ENCODE measurements at places on chromosomes 16 and 17.

DNA sequence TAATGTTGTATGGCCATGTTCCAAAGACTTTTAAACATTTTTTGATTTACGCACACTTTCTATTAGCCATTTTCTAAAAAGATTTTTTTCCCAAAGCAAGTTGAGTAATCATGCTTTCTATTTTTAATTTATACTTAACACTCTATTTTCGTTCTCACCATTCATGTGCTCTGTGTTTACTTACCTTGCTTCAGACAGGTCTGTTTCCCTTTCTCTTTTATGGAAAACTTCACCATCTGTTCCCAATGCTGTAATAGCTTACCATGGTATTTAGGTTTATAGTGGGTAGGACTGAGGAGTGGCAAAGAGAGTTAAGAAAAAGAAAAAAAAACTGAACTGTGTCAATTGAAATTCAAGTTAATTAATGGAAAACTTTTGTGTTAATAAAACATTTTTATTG is 37.5 kb upstream of the KCNJ16 start:
- no peak for DNase-seq

GRCh38 chr16:78278056-78278450 is 178.6 kb downstream of the WWOX start:
- DNase-seq = no peak

- peak; percentile 18 for DNase-seq
Measured at GRCh38 chr17:7644775-7645174, 6.0 kb upstream of the ATP1B2 start.

- DNase-seq = no peak
Measured at GRCh38 chr17:72434991-72435618, 314.3 kb downstream of the SOX9 start.

DNA sequence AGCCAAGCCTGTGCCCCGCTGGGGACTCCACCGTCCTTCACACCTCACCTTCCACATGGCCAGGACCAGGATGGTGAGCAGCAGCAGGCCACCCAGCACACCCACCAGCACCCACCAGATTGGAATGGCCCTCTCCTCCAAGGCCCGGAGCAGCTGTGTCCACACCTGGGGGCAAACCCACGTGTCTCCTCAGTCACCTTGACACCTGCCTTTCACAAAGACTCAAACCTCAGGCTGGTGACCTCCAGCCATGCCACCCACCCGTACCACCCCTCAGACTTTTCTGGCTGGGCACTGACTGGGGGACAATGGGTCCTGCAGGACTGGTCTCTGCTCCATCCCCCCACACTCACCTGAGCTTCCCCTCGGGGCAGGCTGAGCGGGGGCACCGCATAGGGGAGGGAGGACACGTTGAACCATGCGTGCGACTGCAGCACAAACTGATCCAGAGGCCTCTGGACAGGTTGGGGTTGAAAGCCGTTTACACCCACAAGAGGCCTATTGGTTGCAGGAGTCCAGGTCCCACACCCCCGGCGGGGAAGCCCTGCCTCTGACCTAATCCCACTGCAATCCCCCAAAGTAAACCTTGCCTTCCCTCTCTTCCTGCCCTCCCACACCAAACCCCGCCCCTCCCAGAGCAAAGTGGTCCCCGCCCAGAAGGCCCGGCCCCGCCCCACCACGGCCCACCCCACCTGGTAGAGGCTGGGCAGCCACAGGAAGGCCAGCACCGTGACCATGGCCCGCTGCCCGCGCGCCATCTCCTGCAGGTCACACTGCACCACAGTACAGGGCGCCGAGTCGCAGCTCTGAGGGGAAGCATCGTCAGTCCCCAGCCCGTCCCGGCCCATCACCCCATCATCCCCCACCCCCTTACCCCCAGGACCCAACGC is 10.9 kb upstream of the FAM171A2 start:
- no peak for DNase-seq

DNA sequence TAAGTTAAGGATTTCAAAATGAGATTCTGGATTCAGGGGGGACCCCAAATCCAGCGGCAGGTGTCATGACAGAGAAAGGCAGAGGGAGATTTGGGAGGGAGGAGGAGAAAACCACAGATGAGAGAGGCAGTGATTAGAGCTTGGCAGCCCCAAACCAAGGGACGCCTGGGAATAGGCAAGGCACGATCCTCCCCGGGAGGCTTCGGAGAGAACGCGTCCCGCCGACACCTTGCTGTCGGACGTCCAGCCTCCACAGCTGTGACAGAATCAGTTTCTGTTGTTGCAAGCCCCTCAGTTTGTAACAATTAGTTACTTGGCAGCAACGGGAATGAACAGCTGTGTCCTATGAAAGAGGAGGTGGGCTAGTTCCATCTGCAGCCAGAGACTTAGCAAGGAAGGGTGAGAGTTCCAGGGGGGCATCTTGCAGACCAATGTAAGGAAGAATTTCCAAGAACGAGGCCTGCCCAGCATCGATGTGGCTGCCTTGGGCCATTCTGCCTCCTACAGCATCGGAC is 110.7 kb upstream of the SDK2 start:
- DNase-seq = no peak

DNA sequence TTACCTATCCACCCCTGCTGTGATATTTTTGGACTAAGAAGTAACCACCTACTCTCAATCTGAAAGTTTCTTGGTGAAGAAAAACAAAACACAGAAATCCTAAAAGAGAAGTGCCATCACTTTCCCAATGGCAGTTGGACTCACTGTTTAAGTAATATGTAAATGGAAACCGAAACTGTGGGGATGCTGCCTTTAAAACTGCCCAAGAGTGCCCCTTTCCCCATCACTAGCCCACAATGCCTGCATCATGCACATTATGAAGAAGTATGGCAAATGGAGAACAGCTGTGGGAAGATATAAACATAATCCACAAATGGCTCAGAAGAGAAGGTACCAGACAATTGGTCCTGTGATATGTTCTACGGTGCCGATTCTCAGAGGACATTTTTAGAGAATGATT is 33.5 kb upstream of the SLC6A2 start:
- no peak for DNase-seq

DNA sequence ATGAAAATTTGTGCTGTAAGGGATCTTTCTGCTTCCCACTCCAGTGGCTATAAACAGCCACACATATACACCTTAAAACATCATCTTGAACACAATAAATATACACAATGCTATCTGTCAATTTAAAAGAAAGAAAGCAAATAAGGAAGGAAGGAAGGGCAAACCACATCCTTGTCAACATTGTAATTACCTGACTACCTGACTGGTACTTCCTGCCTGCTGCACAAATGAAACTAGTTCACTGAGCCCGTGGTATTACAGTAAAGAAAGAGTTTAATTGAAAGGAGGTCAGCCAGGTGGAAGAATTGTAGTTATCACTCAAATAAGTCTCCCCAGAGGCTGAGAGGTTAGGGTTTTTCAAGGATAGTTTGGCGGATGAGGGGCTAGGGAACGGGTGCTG is 344.4 kb upstream of the ASIC2 start:
- no peak for DNase-seq

DNA sequence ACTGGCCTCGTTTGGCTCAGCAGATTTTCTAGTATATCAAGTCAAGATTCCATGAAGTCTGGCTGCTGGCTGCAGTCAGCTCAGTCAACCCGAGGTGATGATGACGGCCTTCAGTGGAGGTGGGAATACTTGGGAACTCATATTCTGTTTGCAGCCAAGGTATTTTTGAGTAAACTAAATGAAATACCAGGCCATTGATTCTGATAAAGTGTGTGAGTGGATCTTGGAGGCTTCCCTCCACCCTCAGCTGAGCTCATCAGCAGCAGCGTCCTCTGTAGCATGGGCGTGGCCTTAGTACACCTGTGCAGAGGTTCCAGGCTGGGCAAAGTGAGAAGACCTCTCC is 22.0 kb upstream of the TACO1 start:
- no peak for DNase-seq

DNA sequence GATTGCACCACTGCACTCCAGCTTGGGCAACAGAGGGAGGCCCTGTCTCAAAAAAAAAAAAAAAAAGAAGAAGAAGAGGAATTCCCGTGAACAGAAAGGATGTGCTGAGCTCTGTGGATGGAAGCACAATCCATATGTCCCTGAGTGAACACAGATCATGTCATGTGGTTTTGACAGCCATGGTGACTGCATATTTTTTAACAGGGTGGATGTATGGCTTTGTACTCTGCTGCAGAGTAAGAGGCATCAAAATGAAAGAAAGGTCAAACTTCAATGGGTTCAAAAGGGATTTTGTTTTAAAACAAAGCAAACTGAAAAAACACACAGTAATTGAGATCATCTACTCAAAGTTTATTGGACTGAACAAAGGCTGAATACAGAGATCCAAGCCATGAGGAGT is 31.5 kb downstream of the MXRA7 start:
- DNase-seq = no peak

DNA sequence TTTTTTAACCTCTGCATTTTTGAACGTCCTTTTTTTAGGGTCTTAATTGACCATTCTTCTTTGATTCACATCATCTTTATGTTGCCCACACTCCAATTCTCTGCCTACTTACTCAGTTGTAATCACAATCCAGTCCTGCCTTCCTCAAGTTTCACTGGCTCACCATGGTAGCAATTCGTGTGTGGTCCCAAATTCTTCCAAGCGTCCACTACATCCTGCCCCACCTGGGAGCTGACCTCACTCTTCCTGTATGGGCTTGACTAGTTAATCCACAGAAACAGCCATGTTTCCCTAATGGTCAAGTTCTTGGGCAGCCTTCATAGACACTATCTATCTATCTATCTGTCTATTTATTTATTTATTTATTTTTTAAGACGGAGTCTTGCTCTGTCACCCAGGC is 7.1 kb downstream of the TLCD2 start:
- peak; percentile 47 for DNase-seq

DNA sequence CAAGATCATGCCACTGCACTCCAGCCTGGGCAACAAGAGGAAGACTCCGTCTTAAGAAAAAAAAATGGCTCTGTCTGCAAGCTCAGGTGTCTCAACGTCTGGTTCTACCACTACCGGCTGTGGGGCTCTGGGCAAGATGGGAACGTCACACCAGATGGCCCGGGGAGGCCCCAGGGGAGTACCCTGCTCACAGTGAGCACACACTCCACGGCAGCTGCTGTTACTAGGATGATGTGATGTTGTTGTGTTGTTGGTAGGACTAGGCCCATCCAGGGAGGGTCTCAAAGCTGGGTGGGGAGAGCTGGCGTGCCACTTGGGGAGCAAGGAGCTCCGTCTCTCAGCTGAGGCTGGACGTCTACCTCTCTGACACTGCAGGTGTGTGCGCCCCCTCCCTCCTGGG is 9.4 kb upstream of the NPTX1 start:
- DNase-seq = no peak

- DNase-seq = no peak
Measured at GRCh38 chr17:18028952-18029540, 9.9 kb downstream of the ATPAF2 start.
